GOT3 (cell line): ENCODE measurements at places on chromosomes 16 and 17.

DNA sequence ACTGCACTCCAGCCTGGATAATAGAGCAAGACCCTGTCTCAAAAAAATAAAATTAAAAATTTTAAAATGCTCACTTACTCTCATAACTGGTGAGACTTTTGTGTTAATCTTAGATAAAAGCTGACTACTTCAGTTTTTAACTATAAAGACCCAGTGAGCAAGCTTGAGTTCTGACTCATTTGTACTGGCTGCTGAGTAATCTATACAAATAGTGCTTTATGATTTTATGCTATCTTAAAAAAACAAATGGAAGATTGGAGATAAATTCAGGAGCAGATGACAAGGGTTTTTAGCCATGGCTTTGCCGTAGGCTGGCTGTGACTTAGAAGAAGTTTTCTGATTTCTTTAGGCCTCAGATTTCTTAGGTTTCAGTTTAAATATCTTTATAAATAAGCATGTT, 30.5 kb downstream of the SNTB2 start:
- no peak for DNase-seq

- DNase-seq: no peak
Observed at GRCh38 chr17:31313982-31314781, at the start of gene EVI2B. Gene EVI2B (minus strand): TSS chr17:31314054. CDS start chr17:31305609, 8,445 bp downstream.

DNA sequence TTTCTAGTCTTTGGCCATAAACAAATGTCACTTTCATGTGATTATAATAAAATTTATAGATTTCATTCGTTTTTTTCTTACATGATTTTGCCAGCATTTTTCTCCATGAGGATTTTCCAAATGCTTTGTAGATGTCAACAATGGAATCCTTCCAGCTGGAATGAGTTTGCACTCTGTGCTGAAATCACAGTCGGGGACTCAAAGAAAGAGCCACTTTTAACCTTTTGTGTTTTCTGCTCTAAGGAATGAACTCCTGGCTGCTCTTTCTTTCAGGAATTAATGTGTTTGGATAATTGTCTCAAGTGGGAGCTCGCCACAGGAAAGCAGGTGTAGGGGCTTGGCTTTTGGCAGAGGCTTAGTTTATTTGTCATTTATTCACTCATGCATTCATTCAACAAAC, 372.3 kb upstream of the SALL1 start:
- DNase-seq: no peak

DNA sequence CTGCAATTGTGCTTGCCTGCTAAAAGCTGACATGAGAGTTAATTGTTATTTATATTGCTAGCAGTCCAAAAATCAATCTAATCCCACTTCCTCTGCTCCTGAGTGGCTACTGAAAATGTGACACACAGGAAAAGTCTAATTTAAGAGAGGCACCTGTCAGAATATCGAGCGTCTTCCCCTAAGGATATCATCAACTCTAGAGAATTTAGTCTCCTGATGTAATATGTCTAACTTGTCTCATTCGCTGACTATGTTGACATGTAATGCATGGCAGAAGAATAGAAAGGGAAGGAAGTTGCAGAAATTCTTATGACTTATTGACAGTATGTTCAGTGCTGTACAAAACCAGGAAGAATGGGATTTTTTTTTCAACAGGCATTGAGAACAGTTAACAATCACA, 893.4 kb upstream of the CDH8 start:
- DNase-seq: no peak

DNA sequence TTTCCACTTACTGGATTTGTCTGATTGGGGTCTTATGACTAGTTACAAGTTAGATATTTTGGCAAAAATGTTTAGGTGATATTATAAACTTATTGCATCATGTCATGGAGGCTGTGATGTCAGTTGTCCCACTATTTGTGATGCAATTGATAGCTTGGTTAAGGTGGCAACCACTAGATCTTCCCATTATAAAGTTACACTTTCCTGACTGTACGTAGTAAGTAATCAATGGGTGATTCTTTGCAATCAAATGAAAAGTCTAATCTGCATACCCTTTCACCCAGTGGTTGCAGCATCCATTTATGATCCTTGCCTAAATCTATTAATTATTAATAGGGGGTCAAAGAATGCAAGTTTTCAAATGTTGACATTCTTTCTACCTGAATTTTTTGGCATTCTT, 4.4 kb upstream of the PCTP start:
- DNase-seq: no peak

GRCh38 chr16:87641721-87642120, 39.4 kb downstream of the JPH3 start:
- DNase-seq: no peak

DNA sequence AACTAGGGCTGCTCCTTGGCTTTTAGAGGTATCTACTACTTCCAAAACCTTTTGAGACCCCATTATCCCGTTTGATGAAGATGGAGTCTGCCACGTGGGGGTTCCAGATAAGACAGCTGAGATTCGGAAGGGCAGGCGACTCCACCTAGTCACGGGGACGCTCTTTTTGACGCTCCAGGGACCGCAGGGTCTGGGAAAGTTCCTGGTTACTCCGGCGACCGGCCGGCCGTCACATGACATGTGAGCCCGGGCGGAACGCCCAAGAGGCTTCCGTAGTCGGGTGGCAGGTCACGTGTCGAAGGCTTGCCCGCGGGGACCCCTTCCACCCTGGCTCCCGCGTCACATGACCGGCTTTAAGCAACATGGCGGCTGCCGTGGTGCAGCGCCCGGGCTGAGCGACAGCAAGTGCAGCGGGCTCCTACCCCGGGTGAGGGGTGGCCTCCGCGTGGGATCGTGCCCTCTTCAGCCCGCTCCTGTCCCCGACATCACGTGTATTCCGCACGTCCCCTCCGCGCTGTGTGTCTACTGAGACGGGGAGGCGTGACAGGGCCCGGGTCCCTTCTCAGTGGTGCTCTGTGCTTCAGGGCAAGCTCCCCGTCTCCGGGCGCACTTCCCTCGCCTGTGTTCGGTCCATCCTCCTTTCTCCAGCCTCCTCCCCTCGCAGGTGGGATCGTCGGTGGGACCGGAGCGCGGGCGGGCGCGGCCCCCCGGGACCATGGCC, at the start of gene SPNS1:
SPNS1 (plus strand) TSS at position 342 of the 721 bp plus-strand sequence; CDS start at position 716, 374 bp downstream.
- peak; percentile 65 for DNase-seq

- DNase-seq: no peak
Observed at GRCh38 chr16:66693149-66693548, 3.4 kb downstream of the CMTM4 start.

DNA sequence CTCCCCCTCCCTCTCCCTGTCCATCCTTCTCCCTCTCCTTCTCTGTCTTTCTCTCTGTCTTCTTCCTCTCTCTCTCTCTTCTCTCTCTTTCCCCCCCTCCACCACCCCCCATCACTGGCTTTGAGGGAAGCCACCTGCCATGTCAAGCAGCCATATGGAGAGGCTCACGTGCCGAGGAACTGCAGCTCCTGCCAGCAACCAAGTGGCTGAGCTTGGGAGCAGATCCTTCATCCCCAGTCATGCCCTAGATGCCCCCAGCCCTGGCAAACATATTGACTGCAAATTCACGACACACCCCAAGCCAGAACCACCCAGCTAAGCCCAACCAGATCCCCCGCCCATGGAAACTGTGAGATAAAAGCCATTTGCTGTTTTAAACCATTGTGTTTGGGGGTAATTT, 40.9 kb upstream of the RBFOX3 start:
- no peak for DNase-seq

- no peak for DNase-seq
Observed at GRCh38 chr16:88428616-88429386, 24.3 kb upstream of the ZFPM1 start.

GRCh38 chr17:64747938-64748540, 85.9 kb upstream of the SMURF2 start:
- no peak for DNase-seq

- no peak for DNase-seq
Observed at GRCh38 chr17:17729620-17730249, 48.5 kb downstream of the RAI1 start.

- DNase-seq: no peak
Observed at GRCh38 chr16:1923299-1924034, 5.3 kb upstream of the HS3ST6 start.

DNA sequence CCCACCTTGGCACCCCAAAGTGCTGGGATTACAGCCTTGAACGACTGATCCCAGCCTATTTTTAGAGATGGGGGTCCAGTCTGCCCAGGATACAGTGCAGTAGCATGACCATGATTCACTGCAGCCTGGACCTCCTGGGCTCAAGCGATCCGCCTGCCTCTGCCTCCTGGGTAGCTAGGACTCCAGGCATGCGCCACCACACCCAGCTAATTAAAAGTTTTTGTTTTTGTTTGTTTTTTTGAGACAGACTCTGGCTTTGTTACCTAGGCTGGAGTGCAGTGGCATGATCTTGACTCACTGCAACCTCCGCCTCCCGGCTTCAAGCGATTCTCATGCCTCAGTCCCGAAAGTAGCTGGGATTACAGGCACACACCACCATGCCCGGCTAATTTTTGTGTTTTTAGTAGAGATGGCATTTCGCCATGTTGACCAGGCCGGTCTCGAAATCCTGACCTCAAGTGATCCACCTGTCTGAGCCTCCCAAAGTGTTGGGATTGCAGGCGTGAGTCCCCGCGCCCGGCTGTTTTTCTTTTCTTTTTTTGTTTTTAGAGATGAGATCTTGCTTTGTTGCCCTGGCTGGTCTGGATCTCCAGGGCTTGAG, 2.3 kb upstream of the PAFAH1B1 start:
- no peak for DNase-seq

- DNase-seq: no peak
Observed at GRCh38 chr17:79183293-79184158, 108.9 kb downstream of the ENGASE start.

- no peak for DNase-seq
Observed at GRCh38 chr17:34669511-34669910, 90.1 kb downstream of the TMEM132E start.

DNA sequence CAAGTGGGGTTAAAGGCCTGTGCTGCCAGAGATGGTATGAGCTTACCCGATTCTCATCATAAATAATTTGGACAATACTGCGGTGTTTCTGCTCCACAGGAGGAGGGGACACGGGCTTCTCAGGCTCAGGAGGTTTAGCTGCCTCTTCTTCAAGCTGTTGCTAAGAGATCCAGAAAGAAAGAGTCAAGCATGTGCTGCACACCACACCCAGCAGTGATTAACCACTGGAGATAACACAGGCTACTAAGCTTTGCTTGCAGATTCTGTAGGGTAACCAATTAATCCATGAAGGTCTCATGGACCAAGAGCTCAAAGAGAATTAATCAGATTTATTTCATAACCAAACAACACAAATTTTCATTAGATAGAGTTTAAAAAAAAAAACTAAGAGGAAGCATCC, 56.6 kb downstream of the NCOR1 start:
- DNase-seq: no peak

GRCh38 chr17:28324781-28325180, 5.8 kb downstream of the TMEM97 start:
- no peak for DNase-seq

- no peak for DNase-seq
Observed at GRCh38 chr17:303168-303567, 49.4 kb downstream of the RPH3AL start.

GRCh38 chr17:40935624-40936023, 1.8 kb downstream of the KRT23 start:
- no peak for DNase-seq

- no peak for DNase-seq
Observed at GRCh38 chr17:60127068-60128064, 22.4 kb upstream of the CA4 start.

- no peak for DNase-seq
Observed at GRCh38 chr17:36474571-36474970, 11.9 kb upstream of the ZNHIT3 start.

DNA sequence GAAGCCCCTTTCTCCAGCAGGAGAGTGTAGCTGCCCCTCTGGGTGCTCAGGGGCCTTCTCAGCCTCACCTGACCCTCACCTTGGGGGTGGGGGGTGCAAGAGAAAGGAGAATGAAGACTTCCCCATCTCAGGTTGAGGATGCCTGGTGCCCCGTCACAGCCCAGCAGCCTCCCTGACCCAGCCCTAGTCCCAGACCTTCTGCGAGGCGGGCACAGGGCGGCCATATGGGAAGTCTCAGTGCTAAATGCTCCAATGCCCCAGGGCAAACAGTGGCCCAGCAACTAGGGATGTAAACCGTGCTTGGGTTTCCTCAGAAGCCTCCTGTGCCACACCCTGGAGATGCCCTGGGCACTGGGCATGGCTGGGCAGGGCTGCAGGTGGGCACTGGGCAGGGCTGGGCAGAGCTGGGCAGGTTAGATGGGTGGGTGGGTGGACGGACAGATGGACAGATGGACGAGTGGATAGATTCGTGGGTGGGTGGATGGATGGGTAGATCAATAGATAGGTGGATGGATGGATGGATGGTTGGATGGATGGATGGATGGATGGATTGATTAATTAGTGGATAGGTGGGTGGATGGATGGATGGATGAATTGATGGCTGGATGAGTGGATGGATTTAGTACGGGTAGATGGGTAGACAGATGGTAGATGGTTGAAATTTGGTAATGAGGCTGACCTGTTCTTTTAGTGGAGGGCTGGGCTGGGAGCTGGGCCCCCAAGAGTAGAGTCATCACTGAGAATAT, 16.8 kb downstream of the TPSD1 start:
- DNase-seq: no peak

DNA sequence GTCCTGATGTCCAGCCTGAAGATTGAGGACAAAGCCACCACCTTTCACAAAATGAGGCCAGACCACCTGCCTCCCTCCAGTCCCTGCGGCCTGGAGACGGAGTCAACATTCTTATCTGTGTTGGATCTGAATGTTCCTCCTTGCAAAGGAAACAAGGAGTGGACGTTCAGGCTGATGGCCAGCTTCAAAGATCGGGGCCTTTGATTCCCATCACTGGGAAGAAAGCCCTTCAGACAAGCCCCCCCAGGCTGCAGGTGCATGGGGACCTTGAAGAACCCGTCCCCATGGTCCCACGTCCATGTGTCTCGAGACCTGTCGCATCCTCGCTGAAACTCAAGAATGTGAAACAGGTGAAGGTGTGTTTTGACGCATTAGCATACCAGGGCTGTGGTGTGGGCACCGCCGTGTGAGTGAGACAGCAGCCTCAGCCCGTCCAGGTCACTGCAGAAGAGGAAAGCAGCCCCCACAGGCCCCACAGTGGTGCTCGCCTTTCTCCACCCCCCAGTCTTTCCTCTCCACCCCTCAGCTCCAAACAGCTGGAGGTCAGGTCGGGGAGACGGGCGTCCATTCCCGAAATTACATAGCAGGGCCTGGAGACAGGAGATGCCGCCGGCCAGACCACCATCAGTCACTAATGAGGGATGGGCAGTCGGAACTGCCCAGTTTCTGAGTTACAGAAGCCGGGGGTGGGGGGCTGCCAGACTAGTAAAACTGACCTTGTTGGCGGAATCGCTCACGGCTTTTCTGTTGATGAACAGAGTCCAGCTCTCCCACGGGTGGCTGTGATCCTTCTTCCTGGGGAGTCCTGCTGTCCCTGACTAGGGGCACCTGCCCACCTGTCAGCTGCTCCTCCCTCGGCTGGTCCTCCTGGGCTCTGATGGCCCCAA, 877 bp upstream of the CSNK1D start:
- DNase-seq: no peak

DNA sequence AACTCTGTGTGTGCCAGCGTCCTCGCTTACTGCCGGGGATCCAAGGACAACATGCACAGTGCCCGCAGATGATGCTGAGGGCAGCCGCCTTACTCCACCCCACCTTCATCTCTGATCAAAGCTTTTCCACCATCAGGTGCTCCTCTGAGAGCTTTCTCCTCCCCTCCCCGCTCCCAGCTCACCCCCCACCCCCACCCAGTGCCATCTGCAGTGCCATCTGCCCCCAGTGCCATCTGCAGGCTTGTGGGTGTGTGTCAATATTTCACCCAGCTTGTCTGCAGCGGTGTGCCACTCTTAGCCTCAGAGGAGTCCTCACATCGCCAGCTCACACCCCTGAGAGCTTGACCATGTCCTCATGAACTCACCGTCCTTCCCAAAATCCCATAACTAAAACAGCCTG, 98.2 kb upstream of the NOL11 start:
- DNase-seq: no peak
